Stimulated activated CD4-positive, alpha-beta T cell treated with anti-CD3 and anti-CD28 coated beads, Interleukin-12 subunit alpha, Interleukin-12 subunit beta, amount 100 ng/mL, for 24 hours (primary cell): ENCODE measurements at places on chromosomes 3 and 15.

DNA sequence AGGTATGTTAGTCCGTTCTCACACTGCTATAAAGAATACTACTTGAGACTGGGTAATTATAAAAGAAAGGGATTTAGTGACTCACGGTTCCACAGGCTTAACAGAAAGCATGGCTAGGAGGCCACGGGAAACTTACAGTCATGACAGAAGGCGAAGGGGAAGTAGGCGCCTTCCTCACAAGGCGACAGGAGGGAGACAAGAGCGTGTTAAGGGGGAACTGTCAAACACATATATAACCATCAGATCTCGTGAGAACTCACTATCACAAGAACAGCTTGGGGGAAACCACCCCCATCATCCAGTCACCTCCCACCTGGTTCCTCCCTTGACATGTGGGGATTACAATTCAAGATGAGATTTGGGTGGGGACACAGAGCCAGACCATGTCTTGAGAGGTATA, 30.4 kb downstream of the SPRED1 start:
- DNase-seq: no peak

GRCh38 chr15:25716414-25717126, 146.6 kb downstream of the ATP10A start:
- no peak for DNase-seq

- DNase-seq: no peak
Measured at GRCh38 chr3:126567696-126568438, 9.1 kb upstream of the C3orf22 start.

GRCh38 chr3:5218815-5219214, 31.3 kb downstream of the EDEM1 start:
- DNase-seq: no peak

- DNase-seq: peak; percentile 8
Measured at GRCh38 chr3:7876741-7877297, 624.8 kb upstream of the LMCD1 start.

- no peak for DNase-seq
Measured at GRCh38 chr3:170725285-170725731, 139.4 kb upstream of the SLC7A14 start.

DNA sequence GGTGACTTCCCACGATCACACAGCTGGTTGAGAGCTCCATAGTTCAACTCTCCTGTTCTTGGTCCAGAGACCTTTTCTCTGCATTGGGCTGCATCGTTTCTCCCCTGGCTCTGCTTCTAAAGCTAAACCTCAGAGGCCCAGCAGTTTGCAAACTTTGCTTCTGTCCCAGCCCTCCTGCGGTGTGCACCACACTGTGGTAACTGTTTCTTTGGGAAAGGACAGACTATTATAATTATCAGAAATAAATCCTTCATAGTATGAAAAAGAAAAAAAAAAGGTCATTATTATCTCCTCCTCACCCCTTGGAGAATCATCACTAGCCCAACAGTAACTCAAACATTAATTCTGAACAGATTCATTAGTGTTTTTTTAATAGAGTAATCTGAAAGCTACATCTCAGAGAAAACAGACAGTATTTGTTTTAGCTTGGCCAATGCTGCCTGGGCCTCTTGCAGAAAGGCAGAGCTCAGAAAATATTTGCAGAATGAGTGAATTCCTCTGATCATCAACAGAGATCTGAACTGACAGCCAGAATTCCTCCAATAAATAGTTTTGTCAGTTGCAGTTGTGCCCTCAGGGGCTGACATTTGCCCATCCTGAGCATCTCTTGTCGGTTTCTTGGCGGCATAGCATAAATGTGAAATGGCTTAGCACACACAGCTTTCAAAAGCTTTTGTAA, 52.9 kb downstream of the BFSP2 start:
- no peak for DNase-seq

- no peak for DNase-seq
Measured at GRCh38 chr3:10145685-10146084, 4.1 kb downstream of the VHL start.

DNA sequence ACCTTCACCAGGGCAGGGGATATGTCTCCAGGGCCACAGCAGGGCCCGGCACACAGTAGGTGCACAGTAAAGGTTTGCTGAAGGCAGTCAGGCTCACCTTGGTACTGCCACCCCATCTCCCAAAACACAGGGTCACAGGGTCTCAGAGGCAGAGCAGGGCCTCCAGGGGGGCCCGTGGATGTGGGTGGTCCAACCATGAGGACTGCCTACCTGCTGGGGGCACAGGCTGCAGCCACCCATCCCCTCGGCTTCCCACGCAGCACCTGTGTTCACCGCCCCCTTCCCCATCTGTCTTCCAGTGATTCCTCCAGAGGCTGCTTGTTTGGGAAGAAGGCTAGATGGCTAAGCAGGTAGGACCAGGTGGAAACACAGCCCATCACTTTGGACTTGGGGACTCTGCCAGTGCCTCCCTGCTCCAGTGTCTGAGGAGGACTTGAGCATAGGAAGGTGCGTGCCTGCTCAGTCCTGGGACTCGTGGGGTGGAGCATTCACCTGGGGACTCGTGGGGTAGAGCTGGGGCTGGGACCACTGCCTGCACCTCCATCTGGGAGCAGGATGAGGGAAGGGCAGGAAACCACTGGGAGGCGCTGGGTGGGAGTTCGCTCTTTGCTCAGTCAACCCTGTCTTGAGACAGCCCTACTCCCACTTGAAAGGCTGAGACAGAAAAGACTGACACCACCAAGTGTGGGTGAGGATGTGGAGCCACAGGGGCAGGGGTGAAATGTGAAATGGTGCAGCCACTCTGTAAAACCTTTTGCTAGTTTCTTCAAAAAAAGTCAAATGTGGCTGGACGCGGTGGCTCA, 18.8 kb upstream of the PLXND1 start:
- DNase-seq: no peak

DNA sequence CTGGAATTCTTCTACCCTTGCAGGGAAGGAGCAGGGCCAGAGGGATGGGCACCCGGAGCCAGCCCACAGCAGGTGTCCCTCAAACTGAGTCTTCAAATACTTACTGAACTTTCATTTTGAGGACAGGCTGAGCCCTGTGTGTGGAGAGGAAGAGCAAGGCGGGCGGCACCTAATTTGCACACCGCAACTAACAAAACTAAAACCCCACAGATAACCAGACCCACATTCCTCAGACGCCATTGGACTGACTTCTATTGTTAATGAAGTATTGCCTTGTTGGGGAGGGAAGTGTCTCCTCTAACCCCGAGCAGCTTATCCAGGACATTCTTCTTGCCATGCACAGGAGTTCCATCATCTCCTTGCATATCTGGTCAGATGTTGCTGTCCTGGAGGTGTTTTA, 105.2 kb upstream of the NR2E3 start:
- no peak for DNase-seq

DNA sequence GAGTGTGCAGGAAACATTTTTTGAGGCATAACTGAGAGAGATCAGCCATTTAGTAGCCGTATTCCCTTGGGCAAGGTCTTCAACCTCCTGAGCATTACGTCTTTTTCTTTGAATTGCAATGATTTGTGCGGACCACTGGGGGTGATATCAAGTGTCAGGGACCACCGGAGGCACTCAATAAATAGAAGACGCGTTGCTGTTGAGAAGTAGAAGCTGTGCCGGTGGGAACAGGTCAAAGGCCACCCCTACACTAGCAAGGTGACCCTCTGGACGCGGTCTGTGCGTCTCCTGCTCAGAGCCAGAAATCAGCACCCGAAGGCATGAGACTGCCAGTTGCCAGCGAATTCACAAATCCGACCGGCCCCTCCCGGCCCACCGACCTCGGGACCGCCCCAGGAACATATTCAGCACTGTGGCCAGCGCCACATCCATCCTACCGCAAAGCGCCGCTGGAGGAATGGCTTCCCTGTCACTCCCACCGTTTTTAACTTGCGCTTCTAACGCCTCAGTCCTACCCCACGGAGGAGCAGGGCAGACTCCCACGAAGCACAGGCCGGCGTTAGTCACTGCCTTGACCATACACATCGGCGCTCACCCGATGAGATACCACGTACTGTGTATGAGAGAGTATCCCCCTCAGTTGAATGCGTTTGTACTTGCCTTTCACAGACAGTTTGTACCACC, 1.4 kb upstream of the GHSR start:
- no peak for DNase-seq

DNA sequence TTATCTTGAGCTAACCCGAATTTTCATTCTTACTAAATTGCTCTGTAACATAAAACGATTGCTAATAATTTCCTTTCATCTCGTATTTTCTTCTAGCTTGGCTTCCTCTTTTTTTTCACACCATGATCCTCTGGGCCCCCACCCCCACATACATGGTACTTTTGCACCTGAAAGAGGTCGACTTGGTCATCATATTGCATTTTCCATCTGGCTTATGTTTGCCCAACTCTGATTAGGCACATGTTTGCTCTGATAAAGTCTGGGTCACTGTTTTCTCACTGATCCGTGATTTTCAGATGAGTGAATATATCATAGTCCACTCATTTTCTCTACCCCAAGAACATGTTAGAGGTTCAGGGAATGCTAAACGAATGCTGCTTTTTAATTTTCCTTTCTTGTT, 49.5 kb downstream of the ARRDC4 start:
- no peak for DNase-seq

DNA sequence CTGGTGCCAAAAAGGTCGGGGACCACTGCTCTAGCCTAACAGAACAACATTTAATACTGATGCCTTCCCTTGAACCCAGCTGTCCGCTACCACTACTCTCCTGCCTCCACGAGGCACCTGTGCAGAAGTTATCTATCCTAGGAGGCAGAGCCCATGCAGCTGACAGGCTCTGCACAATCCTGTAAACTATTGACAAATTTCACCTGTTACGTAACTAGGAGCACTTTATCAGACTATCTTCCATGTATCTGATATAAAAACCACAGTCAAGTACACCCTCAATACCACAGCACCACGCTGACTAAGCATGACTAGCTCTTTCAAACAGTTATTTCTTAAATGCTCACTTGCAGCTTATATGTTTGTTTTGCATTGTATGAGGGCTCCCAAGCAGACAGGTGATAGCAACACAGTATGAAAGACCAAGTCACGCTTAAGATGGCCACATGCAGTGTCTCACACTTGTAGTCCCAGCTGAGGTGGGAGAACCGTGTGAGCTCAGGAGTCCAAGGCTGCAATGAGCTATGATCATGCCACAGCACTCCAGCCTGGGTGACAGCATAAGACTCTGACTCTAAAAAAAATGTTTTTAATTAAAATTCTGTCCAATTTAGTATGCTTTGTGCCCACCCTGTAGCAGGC, 4.5 kb upstream of the IL17RC start:
- DNase-seq: no peak

GRCh38 chr3:51686512-51687215, 15.6 kb downstream of the TEX264 start:
- peak; percentile 81 for DNase-seq

- no peak for DNase-seq
Measured at GRCh38 chr15:45083223-45083622, 30.7 kb downstream of the DUOX2 start.

- DNase-seq: no peak
Measured at GRCh38 chr3:89278302-89279025, 171.0 kb downstream of the EPHA3 start.

DNA sequence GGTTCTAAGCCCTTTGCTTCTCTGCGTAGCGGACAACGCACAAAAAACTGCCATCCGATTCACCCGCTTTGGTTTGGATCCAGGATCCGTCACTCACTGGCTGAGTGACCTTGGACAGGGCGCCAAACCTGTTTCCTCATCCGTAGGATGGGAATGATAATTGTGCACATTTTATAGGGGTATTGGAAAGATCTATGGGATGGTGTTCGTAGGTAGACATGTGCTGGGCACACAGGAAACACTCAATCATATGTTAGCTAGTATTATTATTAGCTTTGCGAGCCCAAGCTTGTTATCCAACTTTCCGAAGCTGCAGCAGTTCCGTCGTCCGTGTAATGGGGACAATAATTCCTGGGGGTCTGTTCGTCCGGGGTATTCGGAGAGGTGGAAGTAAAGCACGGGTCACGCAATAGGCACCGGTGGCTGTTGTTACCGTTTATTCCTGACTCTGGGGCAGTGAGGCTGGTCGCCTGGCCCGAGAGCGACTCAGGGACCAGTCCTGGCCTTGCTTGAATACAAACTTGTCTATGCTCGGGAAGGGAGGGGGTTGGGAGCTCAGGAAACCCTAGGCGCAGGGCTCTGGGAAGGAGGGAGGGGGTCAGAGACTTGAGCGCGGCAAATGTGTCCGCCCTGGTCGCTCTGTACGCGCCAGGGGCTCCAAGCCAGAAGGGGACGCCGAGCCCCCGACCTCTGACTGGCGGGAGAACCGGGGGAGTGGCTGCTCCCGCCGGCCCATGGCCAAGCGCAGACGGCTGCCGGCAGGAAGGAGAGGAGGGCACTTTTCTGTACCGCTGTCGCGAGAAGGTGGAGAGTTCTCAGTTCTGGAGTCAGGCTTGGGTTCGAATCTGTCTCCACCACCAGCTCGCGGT, 1.3 kb downstream of the SPSB4 start:
- no peak for DNase-seq

GRCh38 chr3:86561215-86561614, 429.7 kb downstream of the VGLL3 start:
- no peak for DNase-seq

GRCh38 chr3:72659596-72659995, 188.6 kb downstream of the SHQ1 start:
- no peak for DNase-seq

- DNase-seq: no peak
Measured at GRCh38 chr3:25259871-25260270, 168.2 kb upstream of the RARB start.
